ENCODE measurements at places on chromosomes 1 and 21.

DNA sequence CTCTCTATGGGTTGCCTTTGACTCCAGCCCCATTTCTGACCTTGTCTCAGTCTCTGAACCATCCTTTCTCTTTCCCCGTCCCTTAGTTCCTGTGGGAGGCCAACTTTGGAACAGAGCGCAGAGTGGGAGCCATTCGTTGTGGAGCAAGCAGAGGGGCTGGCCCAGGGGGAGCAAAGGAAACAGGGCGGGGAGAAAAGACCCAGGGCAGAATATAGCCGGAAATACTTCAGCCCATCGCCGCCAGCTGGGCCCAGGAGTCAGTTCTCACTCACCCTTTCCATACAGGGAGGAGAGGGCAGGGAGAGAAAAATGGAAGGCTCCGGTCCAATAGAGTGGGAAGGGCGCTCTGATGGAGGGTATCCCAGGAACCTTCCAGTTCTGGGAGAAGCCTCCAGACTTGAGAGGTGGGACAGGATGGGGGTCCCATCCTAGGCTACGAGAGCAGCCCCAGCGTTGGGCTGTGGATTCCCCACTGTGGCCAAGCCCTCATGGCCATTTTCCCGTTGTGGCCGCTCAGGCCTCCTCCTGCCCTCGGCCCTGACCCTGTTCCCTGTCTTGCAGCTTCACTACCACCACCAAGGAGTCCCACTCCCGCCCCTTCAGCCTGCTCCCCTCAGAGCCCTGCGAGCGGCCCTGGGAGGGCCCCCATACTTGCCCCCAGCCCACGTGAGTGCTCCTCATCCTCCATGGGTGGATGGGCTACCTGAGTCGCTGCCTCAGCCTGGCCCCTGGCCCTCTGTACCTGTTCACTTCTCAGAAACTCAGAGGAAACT lies 10.9 kb downstream of the PEAR1 start:
- no peak for DNase-seq

- no peak for DNase-seq
These were observed 90.6 kb downstream of the SDCCAG8 start for GRCh38 chr1:243346468-243346867.

- no peak for DNase-seq
These were observed 26.2 kb downstream of the ARHGEF10L start for GRCh38 chr1:17565461-17566252.

DNA sequence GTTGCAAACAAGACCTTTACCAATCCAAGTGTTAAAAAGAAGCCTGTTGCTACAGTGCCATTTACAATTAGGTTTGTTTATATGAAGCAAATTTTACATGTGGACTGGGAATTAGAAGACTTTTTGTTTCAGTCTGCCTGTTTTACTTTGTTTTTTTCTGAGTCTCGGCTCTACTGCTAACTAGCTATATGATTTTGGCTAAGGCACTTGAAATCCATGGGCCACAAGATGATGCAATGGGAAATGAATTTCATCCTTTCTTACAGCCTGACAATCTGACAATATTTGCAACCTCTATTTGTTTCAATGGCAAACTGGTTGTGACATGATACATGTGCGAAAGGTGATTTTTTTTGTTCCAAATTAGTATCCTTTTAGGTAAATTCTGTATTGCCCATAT lies 3.7 kb upstream of the PEX11B start:
- no peak for DNase-seq

DNA sequence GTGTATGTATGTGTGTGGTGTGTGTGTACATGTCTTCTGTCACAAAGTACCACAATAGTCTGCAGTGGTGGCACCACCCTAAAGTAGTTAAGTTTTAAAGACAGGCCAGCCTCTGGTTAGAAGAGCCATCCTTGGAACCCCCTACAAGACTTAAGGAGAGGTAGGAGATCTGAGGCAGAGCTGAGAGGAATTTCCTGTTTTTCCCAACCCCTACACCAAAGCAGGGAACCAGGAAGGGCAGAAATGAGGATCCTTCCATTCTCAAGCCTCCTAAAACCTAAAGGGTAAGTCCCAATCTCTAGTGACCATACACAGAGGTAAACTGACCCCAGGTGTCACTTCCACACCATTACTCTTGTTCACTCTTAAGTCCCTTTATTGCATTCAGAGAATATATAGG lies 11.1 kb downstream of the PEA15 start:
- DNase-seq = no peak

- DNase-seq = no peak
These were observed 38.9 kb upstream of the HSD3B1 start for GRCh38 chr1:119467857-119468668.

DNA sequence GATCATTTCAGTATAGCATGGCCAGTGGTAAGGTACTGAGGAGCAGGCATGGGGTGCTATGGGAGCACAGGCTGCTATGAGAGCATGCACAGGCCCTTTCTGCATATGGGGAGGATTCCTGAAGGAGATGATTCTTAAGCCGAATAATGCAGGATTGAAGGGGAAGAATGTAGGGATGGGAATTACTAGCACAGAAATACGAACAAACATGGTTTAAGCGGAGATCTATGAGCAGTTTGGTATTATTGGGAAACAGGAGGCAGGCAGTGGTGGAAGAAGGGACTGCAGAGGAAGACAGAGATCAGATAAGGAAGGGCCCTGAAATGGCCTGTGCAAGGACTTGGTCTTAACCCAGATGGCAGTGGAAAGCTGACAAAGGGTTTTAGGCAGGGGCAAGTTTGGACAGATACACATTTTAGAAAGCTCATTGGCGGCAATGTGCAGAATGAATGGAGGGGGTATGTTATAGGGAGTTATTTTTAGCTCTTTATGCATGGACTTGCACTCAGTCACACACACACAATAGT lies 1.7 kb downstream of the OSCP1 start:
- DNase-seq = no peak

DNA sequence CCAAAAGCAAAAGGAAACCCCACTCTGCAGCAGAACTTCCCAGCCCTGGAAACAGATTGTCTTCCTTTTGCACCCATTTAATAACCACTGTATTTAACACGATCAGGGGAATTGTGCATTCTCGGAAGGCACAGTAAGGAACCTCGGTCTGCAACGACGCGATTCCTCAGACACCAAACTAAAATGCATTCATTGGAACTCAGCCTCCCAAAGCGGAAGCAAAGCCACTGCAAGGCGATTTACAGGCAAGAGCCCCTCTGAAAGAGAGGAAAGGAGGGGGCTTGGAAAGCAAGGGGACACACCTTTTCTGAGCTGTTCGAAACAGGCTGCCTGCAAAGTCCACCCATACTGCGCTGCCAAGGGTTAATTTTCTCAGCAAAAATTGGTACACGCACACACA lies 297.7 kb downstream of the OMA1 start:
- DNase-seq = no peak

GRCh38 chr1:111172463-111172862 lies 28.0 kb downstream of the DENND2D start:
- DNase-seq = no peak

DNA sequence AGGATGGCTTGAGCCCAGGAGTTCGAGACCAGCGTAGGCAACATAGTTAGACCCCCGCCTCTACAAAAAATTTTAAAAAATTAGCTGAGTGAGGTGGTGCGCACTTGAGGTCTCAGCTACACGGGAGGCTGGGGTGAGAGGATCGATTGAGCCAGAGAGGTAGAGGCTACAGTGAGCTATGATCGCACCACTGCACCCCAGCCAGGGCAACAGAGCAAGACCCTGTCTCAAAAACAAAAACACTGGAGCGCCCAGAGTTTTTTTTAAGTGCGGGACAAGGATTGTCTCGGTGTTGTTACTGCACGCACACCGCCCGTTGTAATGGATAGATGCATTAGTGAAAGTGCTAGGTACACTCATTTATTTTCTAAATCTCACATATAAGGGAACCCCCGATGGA lies 37.1 kb downstream of the PIK3CD start:
- no peak for DNase-seq

DNA sequence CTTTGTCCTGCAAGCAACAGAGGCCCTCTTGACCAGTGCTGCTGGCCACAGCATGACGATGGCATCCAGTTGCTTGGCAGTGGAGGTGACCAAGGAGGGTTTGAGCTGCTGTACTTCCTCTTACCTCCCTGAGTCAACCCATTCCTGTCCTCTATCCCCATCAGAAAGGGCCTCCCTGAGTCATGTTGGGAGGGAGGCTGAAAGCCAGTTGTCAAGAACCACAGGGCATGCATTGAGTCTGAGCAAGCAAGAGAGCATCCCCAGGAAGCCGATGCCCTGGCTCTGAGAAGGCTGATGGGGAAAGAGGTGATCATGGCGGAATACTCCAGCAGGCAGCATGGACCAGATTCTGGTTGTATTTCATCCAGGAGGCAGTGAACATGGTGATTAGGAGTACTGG lies 69.6 kb downstream of the LACTBL1 start:
- no peak for DNase-seq

- DNase-seq = no peak
These were observed 96.6 kb downstream of the PTPN14 start for GRCh38 chr1:214454569-214455396.

DNA sequence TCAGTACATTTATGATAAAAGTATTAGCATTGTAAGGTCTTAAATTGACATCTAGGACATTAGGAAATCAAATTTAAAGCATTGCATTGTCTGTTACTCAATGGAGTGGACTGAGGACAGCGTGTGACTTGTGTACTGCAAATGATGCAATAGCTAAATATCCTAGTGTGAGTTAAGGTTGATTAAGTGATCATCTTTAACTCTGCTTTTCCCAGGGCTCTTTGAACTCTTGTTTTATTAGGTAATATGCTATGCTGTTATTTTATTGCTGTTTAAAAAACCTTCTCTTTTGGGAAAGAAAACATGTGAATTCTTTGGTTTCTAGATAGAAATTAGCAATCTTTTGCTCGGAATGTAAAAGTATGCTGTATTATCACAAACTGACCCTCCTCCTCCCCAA lies 38.6 kb downstream of the NFIA start:
- no peak for DNase-seq

DNA sequence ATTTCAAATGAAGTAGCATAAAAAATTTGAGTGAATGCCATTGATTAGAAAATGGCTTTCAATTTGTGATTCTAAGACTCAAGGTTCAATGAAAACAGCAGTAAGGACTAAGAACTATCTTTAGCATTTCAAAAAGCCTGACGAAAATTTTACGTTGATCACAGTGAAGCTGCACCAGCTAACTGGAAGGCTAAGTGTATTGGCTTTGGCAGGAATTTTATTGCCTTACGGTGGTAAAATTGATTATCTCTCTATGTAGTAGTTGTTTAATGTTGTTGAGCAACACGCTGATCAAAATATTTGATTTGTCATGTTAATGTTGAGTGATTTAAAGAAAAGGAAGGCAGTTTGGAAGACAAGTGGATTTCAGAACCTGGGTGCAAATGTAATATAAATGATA lies 49.6 kb downstream of the ATG4C start:
- DNase-seq = no peak

- DNase-seq = no peak
These were observed 3.8 kb downstream of the WNT4 start for GRCh38 chr1:22139066-22139594.

DNA sequence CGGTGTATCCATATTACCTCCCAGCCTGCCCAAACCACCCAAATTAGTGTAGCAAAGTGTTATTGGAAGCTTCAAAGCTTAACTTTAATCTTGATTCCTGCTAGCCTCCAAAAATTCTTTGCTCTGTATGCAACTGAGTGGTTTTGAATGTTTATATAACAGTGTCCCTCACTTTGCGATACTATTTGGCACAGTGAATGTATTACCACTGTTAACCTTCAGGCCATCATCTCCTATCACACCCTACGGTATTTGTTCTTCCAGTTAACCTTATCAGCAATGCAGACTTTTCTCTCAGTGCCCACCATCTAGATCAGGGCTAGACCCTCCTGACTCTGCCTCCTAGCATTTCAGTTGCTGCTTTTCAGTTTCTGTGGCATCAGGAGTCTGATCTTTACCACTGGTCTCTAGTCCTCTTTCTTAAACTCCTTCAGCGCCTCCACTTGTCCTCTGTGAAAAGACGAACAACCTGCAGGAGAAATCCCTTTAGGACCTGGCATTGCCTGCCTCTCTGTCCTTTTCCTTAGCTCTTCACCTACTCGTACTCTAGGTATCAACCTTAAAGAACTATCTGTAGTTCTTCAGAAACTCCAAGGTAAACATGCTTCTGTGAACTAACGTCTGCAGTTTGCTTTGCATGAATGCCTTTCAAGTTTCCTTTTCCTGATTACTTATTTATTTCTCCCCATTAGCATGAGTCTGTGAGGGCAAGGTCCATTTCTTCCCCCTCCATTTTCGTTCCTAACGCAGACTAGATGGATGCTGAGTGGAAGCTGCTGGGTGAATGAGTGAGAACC lies 71.7 kb downstream of the SNX7 start:
- no peak for DNase-seq

DNA sequence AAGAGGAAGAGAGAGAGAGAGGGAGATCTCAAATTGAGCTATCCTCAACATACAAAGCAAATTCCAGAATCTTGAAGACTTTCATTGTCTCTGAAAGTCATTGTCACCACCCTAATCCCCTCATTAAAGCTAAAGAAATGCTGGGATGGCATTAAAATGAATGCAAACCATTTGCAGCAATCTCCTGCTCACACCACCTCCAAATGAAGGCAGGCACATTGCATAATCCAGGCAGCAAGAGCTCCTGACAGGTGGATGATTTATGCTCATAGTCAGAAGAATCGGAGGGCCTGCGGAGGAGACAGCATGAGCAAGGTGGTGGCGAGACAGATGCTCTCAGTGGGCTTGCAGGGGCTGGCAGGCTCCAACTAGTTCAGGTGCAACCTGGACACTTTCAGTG lies 90.2 kb downstream of the ESRRG start:
- no peak for DNase-seq

DNA sequence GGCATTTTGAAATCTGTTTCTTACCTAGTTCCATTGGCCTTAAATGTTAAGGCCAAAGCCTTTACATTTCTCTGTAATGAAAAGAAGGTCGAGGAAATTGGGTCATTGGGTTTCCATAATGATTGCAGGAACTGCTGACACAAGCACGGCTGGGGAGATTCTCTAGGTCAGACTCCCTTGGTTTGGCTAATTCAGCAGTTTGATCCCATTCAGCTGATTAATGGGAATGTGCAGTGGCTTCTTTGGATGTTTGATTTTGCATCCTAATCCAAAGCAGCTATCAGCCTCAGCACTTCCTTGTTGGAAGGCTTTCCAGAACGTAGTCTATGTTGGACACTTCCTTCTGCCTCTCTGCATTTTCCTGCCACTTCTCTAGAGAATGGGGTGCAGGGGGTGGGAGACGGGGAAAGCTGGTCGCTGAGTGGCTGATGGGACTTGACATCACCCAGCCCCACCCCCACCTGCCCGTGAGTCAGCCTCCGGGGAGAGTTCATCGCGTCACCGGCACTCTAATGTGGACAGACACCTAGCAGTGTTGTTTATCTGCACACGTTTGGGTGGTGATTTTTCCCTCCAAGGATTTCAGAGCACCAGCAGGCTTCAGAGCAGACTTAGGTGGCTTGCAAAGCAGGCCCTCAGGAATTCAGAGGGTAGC lies 5.4 kb downstream of the PSEN2 start:
- no peak for DNase-seq

GRCh38 chr1:33302325-33302724 lies 18.6 kb downstream of the A3GALT2 start:
- no peak for DNase-seq

DNA sequence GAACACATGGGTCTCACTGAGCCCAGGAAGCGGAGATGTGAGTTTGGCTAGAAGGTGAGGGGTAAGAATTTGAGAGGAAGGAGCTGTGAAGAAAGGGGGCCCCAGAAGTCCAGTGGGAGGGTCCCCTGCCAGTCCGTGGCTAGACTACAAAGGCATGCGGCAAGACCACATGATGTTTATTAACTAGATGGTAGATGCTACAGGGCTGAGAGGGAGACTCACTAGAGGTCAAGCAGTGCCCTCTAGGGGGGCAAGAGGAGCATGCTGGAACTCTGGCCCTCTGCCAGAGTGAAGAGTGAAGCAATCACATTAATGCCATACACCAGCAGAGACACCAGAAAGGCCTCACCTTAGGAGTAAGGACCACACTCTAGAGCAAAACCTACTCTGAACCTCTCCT lies 12.2 kb downstream of the KIAA0319L start:
- peak; percentile 48 for DNase-seq
